Activated naive CD4-positive, alpha-beta T cell treated with anti-CD3 and anti-CD28 coated beads, Interleukin-2, amount 50 U/mL, for 16 hours (primary cell): ENCODE measurements at places on chromosomes 6 and 20.

GRCh38 chr6:30000156-30000791 is 57.9 kb downstream of the HLA-A start:
- DNase-seq: no peak

GRCh38 chr6:76683985-76684384 is 611.5 kb upstream of the IMPG1 start:
- DNase-seq: no peak

DNA sequence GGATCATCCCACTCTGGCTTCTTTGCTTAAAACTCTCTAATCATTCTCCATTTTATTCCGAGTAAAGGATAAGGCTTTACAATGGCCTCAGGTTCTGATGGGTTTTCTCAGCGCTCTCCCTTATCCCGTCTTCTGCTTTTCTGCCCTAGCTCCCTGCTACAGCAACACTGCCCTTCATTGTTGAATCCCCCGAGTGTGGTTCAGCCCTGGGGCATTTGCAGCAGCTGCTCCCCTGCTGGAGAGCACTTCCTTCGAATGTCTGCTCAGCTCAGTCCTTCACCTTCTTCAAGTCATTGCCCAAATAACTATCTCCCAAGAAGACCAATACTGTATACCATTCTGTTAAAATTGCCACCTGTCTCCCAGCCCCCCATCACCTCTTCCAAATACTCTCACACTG is 111.8 kb downstream of the TBXT start:
- DNase-seq: no peak

DNA sequence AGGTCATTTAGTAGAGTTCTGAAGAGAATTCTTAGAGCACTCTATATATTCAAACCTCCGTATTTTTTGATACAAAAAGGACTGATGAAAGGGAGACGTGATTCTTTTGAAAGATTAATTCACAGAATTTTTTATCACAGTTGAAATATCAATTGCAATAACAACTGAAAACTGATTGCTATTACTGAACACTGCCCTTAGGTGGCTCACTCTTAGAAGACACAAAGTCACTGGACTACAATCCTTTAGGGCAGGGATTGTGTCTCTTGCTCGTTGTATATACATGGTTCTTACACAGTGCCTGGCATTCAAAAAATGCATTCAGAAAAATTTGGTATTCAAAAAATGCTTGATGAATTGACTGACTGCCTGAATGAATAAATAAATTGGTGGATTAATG is 17.1 kb upstream of the CALHM6 start:
- no peak for DNase-seq

- DNase-seq: no peak
Observed at GRCh38 chr6:75135450-75135849, 70.4 kb downstream of the COL12A1 start.
